ENCODE measurements at places on chromosomes 6 and 20.

DNA sequence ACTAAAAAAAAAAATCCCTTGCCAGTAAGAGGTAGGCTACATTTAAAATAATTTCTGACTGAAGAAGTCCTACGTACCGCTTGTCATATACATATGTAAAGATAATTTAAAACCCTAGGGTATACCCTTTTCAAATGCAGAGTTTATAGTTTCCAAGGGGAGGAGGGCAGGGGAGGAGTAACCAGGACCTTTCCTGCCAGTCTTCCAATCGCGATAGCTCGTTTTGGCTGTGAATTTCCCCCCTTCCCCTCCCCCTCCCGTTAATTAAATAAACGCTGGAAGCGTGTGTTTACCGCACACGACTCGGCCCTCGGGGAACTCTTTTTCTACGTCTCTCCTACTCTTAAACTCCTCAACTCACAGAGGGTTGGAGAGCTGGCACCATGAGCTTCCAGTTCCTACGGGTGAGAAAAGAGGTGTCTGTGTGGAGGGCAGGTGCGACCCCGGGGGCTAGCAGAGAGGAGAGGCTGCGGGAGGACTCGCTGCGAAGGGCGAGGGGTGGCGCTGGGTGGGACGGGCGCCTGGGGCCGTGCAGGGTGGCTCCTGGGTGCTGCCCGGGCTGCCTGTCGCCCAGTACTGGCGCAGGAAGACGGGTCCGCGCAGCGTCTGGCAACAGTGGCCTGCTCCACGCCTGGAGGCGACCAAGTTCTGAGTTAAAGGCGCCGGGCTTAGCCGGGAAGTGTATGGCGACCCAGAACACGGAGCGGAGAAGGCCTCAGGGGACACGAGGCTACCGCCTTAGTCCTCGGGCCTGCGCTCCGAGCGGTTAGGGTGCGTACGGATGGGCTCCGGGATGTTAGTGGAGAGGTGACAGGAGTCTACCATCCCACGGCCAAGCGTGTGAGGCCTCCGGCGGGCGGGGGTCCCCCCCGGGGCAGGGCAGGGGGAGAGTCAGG is 4.1 kb upstream of the TFAP2C start:
- DNase-seq, result no peak

DNA sequence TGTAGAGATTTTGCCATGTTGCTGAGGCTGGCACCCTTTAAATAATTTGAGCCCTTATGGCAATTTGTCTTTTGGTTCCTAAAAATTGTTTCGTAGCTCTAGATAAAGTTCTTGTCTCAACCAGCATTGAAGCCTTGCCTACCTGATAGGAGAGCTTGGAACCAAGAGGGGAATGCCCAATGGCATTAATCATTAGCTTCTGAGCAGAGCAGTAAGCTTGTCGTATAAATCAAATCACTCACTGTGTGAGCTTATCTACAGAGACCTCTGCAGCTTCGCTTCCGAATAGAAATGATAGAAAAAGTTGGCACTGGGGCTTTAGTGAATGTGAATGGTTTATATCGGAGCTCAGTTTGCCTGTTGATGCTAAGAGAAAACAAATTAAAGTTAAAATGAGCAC is 10.7 kb downstream of the ANKRD6 start:
- no peak for DNase-seq

- no peak for DNase-seq
Observed at GRCh38 chr20:63428906-63429575, 43.4 kb downstream of the KCNQ2 start.

- peak; percentile 90 for DNase-seq
Observed at GRCh38 chr20:13784893-13785715, at the start of the genes ESF1 and NDUFAF5. Gene ESF1, minus strand, starts transcription at chr20:13784919. Its CDS starts 1,779 bp downstream, at chr20:13783140. Gene NDUFAF5, plus strand, starts transcription at chr20:13785028. Its CDS starts 41 bp downstream, at chr20:13785069.

- DNase-seq, result peak; percentile 44
Observed at GRCh38 chr6:32825966-32826365, 9.2 kb upstream of the HLA-DOB start.

DNA sequence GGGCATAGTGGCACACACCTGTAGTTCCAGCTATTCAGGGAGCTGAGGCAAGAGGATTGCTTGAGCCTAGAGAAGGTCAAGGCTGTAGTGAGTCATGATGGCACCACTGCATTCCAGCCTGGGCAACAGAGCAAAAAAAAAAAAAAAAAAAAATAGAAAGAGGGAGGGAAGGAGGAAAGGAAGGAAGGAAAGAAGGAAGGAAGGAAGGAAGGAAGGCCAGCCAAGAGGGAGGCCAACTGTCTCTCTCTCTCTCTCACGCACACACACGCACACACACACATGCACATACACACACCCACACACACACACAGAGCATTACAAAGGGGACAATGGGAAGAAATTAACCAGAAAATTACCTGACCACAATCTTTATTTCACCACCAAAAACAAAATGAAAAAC is 50.6 kb upstream of the COL9A1 start:
- DNase-seq, result no peak

- DNase-seq, result no peak
Observed at GRCh38 chr20:42274986-42275385, 656.8 kb upstream of the CHD6 start.

GRCh38 chr6:157194643-157195042 is 128.7 kb downstream of the TMEM242 start:
- no peak for DNase-seq

GRCh38 chr20:55291261-55291660 is 714.1 kb downstream of the CBLN4 start:
- DNase-seq, result no peak

GRCh38 chr6:46526607-46527006 is 35.4 kb upstream of the RCAN2 start:
- DNase-seq, result no peak

- DNase-seq, result no peak
Observed at GRCh38 chr20:50049442-50050026, 63.4 kb downstream of the UBE2V1 start.

- DNase-seq, result no peak
Observed at GRCh38 chr6:142809947-142810346, 135.0 kb downstream of the HIVEP2 start.

DNA sequence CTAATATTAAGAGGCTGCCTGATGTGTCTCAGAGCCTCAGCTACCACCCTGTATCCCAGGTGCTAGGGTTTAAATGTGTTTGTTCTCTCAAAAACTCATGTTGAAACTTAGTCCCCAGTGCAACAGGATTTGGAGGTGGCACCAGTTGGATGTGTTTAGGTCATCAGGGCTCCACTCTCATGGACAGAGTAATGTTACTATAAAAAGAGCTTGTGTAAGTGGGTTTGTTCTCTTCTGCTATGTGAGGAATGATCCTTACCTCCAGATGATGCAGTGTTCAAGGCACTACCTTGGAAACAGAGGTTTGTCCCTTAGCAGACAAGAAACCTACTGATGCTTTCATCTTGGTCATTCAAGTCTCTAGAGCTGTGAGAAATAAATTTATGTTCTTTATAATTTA is 164.9 kb upstream of the EPHA7 start:
- DNase-seq, result no peak

DNA sequence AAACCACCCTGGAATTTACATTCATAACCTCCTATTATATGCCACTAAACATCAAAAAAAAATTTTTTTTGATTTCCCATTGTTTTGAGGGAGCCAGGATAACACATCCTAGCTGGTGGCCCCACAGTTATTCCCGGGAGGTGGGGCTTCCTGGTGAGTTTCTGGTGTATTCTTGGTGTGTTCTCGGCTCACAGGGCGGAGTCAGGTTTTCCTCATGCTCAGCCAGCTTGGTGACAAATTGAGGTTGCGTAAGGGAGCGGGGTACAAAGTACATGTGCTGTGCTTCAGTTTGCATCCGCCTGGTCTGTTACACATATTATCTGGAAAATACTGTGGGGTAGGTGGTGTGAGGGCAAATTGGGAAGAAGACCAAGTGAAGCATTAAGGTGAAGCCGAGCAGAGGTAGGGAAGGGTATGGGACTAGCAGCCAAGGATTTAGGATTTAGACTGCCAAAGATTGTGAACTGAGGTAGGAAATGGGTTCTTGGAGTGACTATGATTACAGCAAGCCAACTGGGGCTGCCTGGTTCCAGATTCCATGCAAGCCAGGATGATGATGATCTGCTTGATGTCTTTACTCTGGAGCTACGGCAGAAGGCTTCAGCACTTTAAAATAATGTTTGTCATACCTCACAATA is 46.2 kb upstream of the EEF1A1 start:
- no peak for DNase-seq

DNA sequence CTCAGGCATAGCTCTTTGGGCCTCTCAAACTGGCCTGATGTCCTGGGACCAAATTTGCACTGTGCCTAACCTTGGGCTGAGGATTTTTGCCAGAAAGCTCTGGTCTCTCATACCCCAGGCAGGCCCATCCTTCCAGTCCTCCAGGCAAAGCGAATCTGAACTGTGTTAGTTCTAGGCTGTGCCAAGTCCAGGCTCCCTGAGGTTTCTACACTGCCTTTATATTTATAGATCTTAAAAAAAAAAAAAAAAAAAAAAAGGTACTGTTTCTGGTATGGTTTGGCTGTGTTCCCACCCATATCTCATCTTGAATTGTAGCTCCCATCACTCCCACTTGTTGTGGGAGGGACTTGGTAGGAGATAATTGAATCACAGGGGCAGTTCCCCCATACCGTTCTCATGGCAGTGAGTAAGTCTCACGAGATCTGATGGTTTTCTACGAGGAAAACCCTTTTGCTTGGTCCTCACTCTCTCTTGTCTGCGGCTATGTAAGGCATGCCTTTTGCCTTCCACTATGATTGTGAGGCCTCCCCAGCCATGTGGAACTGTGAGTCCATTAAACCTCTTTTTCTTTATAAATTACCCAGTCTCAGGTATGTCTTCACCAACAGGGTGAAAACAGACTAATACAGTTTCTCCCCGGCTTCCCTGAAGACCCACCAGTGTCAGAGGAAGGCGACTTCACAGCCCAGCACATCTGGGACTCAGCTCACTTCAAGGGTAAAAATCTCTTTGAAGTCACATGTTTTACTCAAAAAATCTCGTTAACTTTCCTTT is 39.0 kb upstream of the TBXT start:
- DNase-seq, result no peak

- DNase-seq, result no peak
Observed at GRCh38 chr20:10247440-10247839, 28.8 kb downstream of the SNAP25 start.

DNA sequence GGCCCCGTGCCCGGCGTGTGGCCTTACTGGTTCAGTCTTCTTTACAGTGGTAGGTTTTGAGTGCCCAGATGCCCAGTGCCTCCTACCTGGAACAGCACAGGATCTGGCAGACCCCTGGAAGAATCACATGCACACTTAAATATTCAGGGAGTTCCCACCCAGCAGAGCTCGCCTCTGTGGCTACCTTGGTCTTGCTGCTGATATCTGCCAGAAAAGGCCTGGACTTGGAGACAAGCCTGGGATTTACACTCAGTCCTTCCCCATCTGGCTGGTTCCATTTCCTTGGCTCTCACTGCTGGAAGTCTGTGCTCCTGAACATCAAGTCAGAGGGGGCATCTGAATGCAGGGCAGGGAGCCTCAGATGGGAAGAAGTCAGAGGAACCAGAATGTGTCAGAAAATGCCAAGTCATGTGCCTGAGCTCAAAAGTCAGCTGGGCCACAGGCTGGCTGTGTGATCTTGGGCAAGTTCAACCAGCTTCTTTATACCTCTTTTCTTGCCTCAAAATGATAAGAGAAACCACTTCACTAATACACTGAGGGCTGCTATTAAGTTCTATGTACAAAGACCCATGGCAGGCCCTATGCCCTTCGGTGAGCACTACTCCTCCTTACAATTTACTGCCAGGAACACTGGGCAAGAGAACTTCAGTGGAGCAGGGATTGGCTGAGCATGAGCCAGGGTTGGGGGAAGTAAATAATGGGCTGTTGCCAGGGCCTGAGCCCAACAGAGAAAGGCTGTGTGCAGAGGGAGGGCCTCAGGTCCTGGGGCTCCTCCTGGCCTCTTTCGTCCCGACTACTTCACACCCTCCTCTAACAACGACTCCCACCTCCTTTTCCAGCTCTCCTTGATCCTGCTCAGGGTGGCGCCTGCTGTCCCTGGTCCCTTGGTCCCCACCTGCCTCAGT is 158.1 kb upstream of the PROKR2 start:
- DNase-seq, result no peak

DNA sequence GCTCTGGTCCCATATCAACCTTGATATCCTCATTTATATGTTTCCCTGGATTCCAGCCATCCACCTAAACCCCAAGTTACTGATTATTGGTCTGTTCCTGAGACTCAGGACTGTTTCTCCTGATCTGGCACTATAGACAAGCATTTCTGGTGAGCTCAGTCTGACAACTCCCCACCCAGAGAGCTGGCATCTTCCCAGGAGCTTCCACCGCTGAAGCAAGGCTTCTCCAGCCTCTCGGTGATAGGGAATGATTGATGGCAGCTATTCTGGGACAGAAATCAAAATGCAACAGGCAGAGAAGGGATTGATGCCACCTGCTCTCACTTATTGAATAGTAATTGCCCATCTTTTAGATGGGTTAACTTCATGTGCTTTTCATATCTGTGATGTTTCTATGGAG is 169.7 kb upstream of the GGTLC1 start:
- DNase-seq, result no peak

GRCh38 chr20:6401893-6402557 is 279.2 kb upstream of the FERMT1 start:
- DNase-seq, result no peak

GRCh38 chr6:14288910-14289309 is 171.3 kb downstream of the CD83 start:
- no peak for DNase-seq

GRCh38 chr6:96649926-96650325 is 87.0 kb downstream of the FHL5 start:
- no peak for DNase-seq

GRCh38 chr20:4026093-4026601 is 10.8 kb upstream of the RNF24 start:
- peak; percentile 55 for DNase-seq

- DNase-seq, result peak; percentile 3
Observed at GRCh38 chr6:135423649-135424128, 73.9 kb downstream of the AHI1 start.

- peak; percentile 76 for DNase-seq
Observed at GRCh38 chr6:169452117-169452868, 198.6 kb upstream of the THBS2 start.

DNA sequence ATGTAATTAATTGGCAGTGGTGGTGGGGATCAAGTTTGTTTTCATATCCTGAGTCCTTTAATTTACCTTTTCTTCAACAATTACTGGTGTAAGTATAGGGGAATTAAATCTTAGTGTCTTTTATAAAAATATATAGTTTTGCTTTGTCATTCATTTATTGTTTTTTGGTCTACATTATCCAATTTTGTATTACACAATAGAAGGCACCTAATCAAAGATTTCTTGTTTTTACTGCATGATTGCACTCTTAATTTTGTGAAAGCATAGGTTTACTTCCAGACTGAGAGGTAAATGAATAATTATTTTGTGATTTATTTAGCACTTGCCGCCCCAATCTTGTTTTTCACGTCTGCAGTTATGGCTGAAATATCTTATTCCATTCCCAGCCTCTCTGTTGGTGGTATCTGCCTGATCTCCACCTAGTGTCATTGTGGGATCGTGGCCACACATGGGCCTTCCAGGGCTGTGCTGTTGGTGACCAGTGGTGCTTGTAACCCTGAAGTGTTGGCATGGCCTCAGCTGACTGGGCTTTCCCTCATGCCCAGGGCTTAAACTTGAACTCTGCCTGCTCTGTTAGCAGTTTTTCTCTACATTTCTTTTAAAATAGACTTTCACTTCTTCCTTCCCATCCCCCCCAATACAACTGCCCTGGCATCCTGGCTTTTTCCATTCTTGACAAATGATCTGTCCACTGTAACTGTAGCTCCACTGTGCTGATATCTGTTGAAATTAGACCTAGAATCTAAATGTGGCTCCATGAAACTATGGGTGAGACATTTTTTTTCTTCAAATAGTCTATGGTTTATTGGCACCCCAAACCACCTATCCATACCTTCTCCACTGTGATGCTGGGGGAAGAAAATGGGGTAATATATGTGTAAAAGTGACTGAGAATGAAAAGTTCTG is 24.8 kb downstream of the E2F3 start:
- no peak for DNase-seq

All from AG09319 (cell line).